ENCODE measurements at places on chromosomes 3 and 15.

DNA sequence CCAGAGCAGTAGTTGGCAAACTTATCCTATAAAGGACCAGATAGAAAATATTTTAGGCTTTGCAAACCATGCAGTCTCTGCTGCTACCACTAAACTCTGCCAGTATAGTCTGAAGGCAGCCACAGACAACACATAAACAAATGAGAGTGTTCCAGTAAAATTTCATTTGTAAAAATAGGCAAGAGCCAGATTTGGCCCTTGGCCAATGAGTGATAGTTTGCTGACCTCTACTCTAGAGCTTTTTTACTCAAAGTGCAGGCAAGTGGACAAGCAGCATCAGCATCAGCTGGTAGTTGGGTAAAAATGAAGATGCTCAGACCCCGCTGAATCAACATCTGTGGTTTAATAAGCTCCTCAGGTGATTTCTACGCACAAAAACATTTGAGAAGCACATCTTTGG lies 269.8 kb downstream of the NTRK3 start:
- no peak for DNase-seq

DNA sequence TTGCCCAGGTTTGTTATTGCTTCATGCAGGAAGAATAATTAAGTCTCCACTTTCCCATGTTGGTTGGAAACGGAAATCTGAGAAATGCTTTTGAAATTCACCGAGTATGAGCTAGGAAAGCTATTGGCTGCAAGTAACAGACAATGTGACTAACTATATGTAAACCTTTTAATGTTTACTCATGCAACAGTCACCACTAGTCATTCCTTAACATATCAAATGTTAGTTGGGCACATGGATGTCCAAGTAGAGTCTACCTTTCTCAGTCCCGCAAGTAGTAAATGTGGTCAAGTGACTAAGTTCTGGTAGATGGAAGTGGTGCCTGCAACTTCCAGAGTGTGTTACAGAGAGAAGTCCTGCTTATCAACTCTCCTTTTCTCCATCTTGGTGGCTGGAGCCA lies 52.5 kb downstream of the KLF15 start:
- DNase-seq, result no peak

GRCh38 chr3:148535001-148535400 lies 162.7 kb upstream of the AGTR1 start:
- DNase-seq, result no peak

DNA sequence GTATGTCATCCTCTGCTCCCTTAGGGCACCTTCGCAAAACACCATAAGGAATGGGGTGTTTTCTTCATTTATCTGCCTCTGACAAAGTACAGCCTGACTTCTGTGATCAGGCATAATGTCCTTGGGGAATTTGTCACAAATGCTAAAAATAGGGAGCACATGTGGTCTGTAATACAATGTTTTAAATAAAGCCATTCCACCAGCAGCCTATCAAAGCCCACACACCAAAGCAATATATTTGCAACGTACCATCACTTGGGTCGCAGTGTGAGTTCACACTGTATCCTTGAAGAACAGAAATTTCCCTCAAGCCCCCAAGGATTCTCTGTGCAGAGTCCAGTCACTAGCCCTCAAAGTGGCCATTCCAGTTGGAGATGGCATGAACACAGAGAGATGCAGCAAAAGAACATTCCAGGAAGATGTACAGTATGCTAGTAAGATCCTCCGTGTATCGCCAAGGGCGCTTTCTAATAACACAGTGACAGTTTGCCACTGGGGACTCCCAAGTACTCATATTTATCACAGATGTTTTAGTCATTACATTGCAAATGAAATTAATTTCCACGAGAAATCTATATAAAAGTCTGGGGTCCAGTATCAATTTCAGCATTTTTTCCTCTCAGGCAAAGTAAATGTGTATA lies 246.7 kb downstream of the MCTP2 start:
- DNase-seq, result no peak

DNA sequence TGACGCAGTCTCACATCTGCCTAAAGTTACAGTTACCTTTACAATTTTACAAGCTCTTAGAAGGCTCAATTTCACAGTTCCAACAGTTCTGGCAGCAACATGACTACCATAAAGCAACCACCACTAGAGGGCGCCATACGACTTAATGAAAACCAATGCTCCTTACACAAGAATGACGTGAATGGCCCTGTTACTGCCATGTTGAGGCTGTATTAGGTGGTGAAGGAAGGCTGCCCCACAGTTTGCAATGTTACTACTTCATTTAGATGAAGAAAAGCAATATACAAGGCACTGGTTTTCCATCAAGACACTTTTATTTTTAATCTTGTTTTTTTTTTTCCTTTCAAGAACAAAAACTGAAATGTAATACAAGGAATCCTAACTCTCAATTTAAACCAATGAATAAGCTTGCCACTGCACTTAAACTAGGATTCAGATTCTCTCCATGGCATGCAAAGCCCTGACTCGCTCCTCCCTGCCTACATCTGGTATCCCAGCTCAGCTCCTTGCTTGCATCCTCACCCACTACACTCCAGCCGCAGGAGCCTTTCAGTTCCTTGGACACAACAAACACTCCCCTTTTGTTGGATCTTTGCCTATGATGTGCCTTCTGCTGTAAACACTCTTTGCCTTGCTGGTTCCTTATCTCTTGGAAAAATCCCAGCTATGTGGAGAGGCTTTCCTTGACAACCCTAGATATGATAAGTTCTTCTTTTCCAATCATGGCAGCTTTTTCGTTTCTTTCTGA lies 270.7 kb downstream of the GBE1 start:
- DNase-seq, result peak; percentile 66

- no peak for DNase-seq
These were observed 71.9 kb downstream of the MGLL start for GRCh38 chr3:127750226-127751031.

DNA sequence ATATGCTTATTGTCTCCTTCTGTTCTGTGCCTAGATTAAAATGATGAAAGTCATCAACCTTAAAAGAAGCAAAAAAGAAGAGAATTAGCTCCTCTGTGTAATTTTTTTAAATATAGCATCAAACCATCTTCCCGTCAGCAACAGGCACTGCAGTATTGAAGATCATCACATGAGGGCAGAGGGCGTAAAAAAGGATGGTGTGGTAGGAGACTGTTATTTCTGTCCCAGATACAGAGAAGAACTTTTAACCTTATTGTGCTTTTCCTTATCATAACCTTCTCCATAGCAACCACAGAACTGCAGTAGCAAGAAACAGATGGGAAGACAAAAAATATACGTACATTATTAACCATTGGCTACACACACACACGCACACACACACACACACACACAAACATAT lies 88.8 kb downstream of the IGSF11 start:
- no peak for DNase-seq

DNA sequence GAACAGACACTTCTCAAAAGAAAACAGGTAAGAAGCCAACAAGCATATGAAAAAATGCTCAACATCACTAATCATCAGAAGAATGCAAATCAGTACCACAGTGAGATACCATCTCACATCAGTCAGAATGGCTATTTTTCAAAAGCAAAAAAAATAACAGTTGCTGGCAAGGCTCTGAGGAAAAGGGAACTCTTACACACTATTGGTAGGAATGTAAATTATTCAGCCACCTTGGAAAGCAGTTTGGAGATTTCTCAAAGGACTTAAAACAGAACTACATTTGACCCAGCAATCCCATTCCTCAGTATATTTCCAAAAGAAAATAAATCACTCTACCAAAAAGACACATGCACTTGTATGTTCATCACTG lies 95.6 kb downstream of the APBA2 start:
- no peak for DNase-seq

- no peak for DNase-seq
These were observed 8.6 kb upstream of the ISG20 start for GRCh38 chr15:88630141-88630721.

GRCh38 chr3:151631946-151632345 lies 101.8 kb upstream of the AADACL2 start:
- no peak for DNase-seq

DNA sequence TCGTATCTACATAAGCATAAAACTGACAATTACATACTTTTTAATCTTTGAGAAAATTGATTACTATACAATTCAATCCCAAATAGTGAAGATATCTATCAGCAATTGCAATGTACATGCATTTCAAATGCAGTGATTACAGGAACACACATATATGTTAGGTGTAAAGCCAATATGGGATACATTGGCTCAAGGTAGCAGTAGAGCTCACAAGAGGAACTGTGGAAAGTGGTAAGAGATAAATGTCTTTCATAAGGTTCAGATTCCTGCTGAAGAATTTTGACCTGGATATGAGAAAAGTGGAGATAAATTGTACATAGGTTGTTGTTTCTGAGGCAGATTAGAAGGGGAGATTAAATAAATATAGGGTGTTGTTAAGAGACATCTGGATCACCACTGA lies 1280.5 kb downstream of the OTOL1 start:
- DNase-seq, result no peak

- DNase-seq, result no peak
These were observed 69.0 kb downstream of the NME9 start for GRCh38 chr3:138260611-138261010.
